HT1080 (cell line): ENCODE measurements at places on chromosomes 13 and 19. TPM values are rescaled to one million over a fixed set of nuclear protein-coding genes. Genes with fewer than 3 reads are reported as not detected.
A peak's percentile ranks its signal among the peaks of the same experiment; 100 is the strongest.

DNA sequence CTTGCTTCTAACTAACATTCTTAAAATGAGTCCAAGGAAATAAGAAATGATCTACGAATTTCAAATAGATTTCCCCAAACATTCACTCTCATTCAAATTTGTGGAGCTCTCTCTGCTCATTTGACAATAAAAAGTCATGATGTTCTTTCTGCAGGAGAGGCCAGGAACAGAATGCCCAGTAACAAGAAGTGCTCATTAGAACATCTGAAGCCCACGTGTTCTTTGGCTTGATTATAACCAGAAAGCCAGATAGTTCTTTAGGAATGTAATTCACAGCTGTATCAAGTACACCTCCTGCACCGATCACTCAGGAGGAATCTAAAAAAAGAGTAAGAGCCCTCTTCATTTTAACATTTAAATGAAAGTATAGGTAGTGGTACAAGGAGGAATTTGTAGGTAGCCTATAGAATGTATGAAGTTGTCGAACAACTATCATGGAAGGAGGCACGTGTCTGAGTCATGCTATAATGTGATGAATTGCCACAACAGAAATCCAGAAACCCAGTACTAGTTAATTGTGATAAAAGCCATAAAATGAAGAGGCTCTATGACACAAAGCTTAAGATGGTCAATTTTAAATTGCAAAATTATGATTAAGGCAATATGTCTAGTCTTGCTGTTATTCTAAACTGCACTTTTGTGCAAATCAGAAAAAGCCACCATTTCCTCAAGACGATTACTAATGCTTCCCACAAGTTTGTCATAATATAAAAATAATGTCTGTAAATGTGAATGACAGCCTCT is 12.8 kb downstream of the MEDAG start:
- DNase-seq = no peak

DNA sequence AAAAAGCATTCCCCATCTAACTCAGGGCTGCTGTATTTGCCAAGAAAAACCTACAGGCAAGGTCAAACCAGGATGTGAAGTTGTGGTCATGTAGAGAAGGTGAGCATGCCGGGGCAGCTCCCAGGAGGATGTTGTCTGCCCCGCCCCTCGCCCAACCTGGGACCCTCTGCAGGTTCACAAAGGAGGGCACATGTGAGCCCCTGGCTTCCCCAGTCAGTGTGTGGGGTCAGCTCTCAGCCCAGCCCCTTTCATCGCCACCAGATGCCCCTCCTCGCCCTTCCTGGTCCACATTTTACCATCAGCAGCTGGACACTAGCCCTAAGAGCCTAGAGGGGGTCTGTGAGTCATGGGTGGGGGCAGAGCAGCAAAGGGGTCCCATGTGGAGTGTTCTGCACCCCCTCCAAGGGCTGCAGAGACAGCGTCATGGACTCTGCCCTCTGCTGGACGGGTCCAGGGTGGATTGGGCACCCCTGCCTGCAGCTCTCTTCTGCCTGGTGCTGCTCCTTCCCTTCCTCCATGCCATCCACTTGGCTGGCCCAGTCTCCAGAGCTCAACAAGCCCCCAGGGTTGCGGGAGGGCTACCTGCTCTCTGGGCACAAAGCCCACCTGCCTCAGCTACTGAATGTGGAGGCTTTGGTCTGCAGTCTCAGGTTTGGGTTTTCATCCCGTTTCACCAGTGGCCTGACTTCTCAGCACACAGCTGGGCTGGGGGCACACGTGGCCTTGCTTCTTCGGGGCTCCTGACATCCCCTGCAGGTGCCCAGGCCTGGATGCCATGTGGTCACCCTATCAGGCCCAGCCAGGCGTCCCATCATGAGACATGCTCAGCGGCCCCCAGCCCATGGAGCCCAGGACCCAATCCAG is 3.7 kb downstream of the PLEKHF1 start:
- DNase-seq = peak; percentile 37

DNA sequence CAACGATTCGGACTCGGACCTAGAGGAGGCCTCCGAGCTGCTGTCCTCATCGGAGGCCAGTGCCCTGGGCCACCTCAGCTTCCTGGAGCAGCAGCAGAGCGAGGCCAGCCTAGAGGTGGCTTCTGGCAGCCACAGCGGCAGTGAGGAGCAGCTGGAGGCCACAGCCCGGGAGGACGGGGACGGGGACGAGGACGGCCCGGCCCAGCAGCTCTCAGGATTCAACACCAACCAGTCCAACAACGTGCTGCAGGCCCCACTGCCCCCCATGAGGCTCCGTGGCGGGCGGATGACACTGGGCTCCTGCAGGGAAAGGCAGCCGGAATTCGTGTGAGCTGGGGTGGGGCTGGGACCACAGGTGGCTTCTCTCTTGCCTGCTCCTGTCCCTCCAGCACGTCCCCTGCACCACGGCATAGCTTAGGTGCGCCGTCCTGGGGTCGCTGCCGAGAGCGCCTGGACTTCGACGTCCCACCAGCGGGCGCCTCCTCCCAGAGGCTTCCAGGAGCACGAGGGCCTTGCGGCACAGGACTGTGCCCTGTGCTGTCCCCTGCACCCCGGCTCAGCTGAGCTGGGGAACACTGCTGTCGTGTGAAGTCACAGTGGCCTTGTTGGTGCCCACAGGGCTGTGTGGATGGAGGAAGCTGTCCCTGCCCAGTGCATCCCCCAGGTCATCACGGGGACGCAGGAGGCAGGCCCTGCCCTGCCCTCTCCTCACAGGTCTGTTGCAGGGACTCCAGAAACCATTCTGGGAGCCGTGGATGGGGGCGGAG is 9.3 kb downstream of the POLR2E start:
- no peak for DNase-seq

- DNase-seq = peak; percentile 71
Observed at GRCh38 chr13:108769213-108770070, 140.0 kb downstream of the MYO16 start.

GRCh38 chr13:114101358-114102130 is 30.9 kb downstream of the RASA3 start:
- no peak for DNase-seq

GRCh38 chr19:14342809-14343208 is 38.4 kb upstream of the ADGRE5 start:
- DNase-seq = no peak

- DNase-seq = no peak
Observed at GRCh38 chr19:7355151-7355820, 6.5 kb downstream of the ARHGEF18 start.

GRCh38 chr13:65292488-65292901 is 1937.6 kb downstream of the PCDH9 start:
- DNase-seq = peak; percentile 65

- no peak for DNase-seq
Observed at GRCh38 chr13:99257291-99257690, 888 bp downstream of the GPR18 start.

- DNase-seq = no peak
Observed at GRCh38 chr19:12244370-12244769, 50.3 kb downstream of the ZNF44 start.

GRCh38 chr13:21453387-21454081 is 5.6 kb downstream of the ZDHHC20 start:
- DNase-seq = no peak

DNA sequence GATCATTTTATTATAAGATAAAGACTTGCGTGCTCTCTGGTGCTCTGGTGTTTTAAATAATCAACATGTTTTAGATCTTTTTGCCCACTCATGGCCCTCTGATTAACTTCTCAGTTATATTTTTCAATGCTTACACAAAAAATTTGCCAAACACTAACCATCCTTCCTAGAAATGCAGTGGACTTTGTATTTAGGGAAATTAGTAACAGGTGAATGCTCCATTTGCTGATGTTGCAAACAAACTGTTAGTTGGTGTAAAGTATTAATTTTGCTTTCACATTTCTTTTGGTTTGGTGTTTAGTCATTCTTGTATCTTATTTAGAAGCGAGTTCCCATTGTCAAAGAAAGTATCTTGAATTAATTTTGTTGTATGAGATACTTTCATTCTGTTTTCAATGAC is 2.7 kb downstream of the KL start:
- no peak for DNase-seq

DNA sequence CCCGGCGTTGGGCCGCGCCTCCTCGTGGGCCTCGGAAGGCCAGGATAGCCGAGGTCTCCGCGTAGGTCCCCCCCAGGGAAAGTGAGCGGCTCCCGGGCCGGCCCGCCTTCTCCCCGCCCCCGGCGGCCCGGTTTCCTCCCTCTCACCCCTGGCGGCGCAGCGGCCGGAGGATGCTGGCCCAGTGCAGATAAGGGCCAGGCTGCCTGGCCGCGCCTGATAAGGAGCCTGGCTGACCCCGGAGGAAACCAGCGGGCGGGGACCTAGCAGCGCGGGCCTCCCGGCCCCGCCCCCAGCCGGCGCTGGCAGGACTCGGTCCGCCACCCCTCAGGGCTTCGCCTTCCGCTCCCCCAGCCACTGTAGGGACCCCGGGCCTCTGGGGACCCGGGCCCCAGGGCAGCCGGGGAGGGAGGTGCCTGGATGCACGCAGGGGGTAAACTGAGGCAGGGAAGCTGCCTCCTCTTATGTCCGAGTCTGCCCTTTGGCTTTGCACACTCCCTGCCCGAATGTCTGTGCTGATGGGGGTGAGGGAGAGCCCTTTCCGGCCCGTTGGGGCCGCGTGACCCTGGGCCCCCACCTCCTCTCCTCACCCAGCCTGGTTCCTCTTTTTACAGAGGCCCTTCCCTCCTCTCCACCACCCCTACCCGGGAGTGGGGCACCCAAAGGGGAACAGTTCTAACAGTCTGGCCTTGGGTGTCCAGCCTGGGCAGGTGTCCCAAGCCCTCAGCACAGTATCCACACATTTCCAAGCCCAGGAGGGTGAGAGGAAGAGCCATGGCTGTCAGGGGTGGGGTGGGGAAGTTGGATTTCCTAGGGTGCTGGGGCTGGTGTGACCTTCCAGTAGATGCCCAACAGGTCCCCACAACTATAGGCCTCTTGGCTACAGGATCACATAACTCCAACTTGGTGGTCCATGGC is at the start of gene LYL1:
LYL1 (minus strand) TSS at position 193 of the 915 bp plus-strand sequence. CDS start 1,687 bp downstream, outside the sequence.
- DNase-seq = no peak

DNA sequence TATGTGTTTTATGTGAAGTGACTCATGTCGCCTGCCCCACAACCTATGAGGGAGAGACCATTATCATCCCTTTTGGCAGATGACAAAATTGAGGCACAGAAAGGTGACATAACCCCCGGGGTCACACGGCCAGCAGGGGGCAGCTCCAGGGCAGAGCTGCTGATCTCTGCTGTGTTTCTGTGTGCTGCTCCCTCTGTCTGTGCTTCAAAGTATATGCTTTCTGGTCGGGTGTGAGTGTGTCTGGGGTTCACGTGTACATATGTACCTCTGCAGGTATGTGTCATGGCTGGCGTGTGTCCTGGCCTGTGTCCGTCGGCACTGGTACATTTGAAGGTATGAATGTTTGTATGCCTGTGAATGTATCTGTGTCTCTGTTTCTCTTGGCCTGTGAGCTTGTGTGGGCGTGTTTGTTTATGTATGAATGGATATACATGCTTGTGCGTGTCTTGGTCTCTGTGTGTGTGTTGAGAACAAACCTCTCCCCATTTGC is 7.1 kb downstream of the LIPE start:
- peak; percentile 48 for DNase-seq

DNA sequence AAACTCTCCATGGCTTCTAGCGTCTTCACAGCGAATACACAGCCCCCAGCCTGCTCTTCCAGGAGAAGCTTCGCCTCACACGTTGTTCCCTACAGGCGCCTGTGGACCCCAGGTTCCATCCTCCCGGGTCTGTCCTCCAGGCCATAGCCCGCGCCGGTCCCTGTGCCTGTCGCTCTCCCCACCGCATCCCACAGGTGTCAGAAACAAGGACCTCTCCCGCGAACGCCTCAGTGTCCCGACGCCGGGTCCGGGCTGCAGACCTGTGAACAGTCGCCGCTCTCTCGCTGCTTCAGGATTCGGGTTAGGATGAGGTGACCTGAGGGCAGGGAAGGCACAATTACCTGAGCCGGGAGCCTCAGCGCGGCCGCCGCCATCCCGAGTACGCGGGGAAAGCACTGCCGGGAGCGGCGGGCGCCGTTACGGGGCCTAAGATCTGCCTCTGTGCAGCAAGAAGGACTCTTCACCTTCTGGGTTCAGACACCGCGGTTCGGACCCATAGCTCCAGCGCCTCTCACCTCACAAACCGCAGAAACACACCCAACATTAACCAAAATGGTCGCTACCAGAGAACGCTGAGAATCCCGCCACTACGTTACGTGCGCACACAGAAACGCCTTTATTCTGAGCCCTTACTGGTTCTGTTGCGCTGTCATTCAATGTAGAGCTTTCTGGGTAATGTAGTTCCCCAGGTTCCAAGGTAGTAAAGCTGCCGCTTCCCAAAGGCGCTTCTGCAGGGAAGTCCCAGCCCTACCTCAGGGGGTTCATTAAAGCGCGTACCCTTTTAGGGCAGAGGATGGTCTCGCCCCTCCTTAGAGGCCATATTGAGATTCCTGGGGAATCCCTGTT is at the start of gene ZNF418:
ZNF418 (minus strand) TSS at position 583 of the 846 bp plus-strand sequence. CDS start 1,580 bp downstream, outside the sequence.
- DNase-seq = no peak

DNA sequence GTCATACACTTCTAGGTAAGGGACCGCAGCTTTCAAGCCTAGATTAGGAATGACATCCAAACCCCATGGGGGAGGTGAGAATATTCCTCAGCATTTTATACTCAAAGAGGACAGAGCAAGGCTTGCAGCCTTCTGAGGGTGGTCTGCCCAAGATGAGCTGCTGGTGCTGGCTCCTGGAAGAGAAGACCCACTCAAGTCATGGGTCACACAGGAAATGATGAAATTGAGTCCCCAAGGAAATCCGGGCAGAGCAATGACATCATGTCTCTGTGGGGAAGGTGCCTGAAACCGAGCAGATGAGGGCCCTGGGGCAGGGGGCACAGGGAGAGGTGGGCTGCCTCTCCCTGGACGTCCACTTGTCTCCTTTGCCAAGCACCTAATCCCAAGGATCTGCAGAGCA is 468.7 kb downstream of the TSHZ3 start:
- no peak for DNase-seq

- peak; percentile 45 for DNase-seq
Observed at GRCh38 chr13:51154029-51154555, 43.0 kb upstream of the C13orf42 start.

GRCh38 chr19:51020988-51021651 is 1.6 kb upstream of the KLK10 start:
- DNase-seq = peak; percentile 59

GRCh38 chr19:8113017-8113416 is 36.4 kb downstream of the FBN3 start:
- DNase-seq = no peak

The CDX2 gene
- not detected in 2 replicates for total RNA-seq

The ERCC5 gene
- total RNA-seq = 51.9 and 61.9 TPM in 2 replicates

The PSG5 gene
- 0.21 and 0.40 TPM in 2 replicates for total RNA-seq

The AMH gene
- total RNA-seq = 7.2 and 10.6 TPM in 2 replicates

The FPR1 gene
- total RNA-seq = 0.57 and 0.98 TPM in 2 replicates

The CHST8 gene
- 0.43 TPM in 1 of 2 replicates, not detected in the other for total RNA-seq

The GRIK5 gene
- total RNA-seq = not detected in 2 replicates
